ENCODE measurements at places on chromosomes 2 and 18. TPM values are rescaled to one million over a fixed set of nuclear protein-coding genes. Genes with fewer than 3 reads are reported as not detected.

- H3K36me3 ChIP-seq: no peaks in the 10 kb centered on the region
- no peak overlapping the region for H3K4me3 ChIP-seq
- no peaks in the 10 kb centered on the region for H3K27me3 ChIP-seq
- no peak for DNase-seq
- no peaks in the 10 kb centered on the region for H3K4me1 ChIP-seq
Observed at GRCh38 chr2:152046940-152047339, 51.9 kb downstream of the CACNB4 start.

TEKT4 gene
- total RNA-seq: 0.26 TPM

GLB1L gene
- 8.1 TPM for total RNA-seq

DNA sequence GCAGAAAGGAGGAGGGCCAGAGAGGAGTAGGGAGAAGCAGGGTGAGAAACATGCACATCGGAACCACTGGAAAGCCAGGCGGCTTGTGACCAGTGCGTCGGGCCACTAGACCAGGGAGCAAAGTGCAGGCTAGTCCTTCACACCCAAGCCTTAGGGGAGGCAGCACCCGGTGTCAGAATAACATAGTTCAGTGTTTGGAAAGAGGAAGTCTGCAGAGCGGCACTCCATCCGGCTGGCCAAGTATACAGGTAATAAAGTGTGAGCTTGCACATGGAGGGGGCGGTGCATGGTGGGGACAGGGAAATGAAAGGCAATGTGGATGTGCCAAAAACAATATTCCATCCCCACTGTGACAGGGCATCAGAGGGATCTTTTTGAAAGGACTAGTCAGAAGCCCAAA is 69.7 kb downstream of the ZNF521 start:
- DNase-seq: no peak
- no peak overlapping the region for H3K27ac ChIP-seq
- no peak overlapping the region for H3K4me3 ChIP-seq
- no peaks in the 10 kb centered on the region for H3K36me3 ChIP-seq
- no peaks in the 10 kb centered on the region for H3K27me3 ChIP-seq

WNT6 gene
- total RNA-seq: 8.1 TPM

DNA sequence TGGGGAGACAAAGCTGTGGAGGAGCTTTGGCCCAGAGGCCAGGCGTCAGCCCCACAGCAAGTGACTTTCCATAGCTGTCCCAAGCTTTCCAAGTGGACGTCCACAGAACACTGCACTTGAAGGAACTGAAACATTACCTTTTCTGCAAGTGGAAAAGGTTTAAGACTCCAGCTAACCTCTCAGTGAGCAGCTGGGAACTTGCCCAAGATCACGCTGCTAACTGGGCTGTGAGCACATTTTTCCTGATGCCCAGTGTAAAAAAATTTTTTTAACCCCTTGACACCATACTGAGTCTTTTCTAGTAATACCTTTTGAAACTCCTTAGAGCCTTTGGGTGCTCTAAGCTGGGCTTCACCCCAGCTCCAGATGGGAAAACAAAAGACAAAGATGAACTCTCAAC is 256.7 kb downstream of the HAUS1 start:
- no peaks in the 10 kb centered on the region for H3K36me3 ChIP-seq
- H3K27ac ChIP-seq: no peak overlapping the region
- no peaks in the 10 kb centered on the region for H3K27me3 ChIP-seq
- H3K4me3 ChIP-seq: no peak overlapping the region
- no peaks in the 10 kb centered on the region for H3K4me1 ChIP-seq

DNA sequence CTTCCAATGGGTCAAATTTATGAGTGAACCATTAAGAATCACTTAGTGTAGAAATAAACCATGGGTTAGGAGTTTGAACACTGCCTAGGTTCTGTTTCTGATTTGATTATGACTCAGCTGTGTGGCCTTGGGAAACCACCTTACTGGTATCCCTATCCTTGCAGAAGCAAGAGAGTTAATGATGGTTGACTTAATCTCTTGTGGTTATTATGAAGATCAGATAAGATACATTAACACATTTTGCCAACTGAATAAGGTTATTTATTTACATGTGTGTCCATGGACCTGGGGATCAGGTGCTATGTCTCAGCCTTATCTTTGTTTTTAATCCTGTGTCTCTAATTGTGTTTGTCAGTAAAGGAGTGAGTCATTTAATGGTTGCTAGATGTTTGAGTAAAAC is 5.4 kb upstream of the KCNJ13 start:
- DNase-seq: peak; percentile 8
- peaks cover 47% of the 10 kb centered on the region for H3K4me1 ChIP-seq
- H3K27ac ChIP-seq: peak overlapping the region; percentile 67
- H3K36me3 ChIP-seq: 0 out of 2 replicates have a peak, but pooled peaks cover 6% of the 10 kb centered on the region

GRCh38 chr2:65353046-65353445 is 79.4 kb downstream of the SPRED2 start:
- peaks cover 85% of the 10 kb centered on the region for H3K4me1 ChIP-seq
- no peaks in the 10 kb centered on the region for H3K27me3 ChIP-seq
- H3K27ac ChIP-seq: no peak overlapping the region
- H3K4me3 ChIP-seq: no peak overlapping the region

GRCh38 chr2:197080578-197081216 is 154.2 kb upstream of the PGAP1 start:
- H3K36me3 ChIP-seq: no peaks in the 10 kb centered on the region
- H3K4me3 ChIP-seq: no peak overlapping the region
- H3K4me1 ChIP-seq: no peaks in the 10 kb centered on the region
- H3K27ac ChIP-seq: no peak overlapping the region

UPP2 gene
- total RNA-seq: not detected

DNA sequence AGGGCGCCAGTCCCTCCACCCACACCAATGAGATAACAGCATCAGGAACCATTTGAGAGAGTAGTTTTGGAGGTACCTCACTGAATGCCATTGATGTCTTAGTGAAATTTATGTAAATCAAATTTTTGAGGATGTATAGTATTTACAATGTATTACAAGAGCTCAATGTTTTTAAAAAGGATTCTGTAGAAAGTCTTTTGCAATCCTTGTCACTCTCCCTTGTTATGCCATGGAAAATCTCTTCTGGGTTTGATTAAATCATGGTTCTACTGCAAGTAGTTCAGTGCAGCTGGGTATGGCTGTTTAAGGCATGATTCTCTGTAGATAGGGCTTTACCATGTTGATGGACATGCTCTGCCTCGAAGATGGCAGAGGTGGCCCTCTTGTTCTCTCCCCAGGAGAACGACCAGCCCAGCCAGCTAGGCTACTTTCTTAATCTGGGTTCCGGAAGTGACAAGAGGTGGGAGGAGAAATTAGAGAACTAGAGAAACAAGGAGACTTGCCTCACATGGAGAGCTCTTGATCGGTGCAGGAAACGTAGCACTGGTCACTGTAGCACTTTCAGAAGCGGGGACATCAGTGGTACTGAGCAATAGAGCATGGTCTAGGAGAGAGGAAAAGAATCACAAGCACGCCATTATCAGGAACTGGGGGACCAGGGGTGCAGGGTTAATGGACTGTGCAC is 202.7 kb downstream of the CLIP4 start:
- H3K27ac ChIP-seq: no peak overlapping the region
- H3K4me1 ChIP-seq: no peaks in the 10 kb centered on the region
- peaks cover 9% of the 10 kb centered on the region for H3K27me3 ChIP-seq
- H3K36me3 ChIP-seq: no peaks in the 10 kb centered on the region

DNA sequence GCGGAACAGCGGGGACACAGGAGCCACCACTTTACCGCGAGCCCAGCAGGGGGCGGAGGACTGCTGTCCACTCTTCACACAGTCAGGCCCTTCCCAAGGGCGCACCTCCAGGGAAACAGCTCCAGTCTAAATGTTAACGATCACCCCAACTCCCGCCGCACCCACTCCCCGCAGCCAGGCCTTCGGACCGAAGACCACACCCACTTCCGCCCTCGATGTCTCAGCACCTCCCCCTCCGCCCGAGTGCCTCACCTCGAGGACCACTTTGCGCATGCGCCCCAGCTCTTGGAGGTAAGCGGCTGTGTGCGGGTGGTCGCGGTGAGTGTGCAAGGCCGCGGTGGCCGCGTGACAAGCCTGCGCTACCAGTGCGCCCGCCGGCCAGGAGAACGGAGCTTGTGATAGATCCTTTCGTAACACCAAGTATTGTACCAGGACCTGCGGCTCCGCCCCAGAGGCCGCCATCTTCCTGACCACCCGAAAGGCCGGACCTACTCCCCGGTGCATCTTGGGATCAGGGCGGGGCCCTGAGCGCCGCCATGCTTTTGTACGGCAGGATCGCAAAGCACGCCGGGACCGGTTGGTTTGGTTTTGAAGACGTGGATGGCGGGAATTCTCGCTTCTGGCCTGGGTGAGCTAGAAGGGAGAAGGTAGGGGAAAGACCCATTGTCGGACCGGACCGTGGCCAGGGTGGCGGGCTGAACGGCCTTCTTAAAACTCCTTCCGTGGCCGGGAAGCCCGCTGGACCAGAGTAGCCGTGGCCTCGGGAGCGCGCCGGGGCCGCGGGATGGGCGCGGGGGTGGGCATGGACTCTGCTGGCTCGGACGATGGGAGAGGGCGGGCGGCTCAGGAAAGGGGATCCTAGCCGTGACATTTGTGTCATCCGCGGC is at the start of the genes CENPO and PTRHD1:
Gene CENPO (plus strand): TSS at position 552 of the 887 bp plus-strand sequence. CDS start 495 bp downstream, outside the sequence.
Gene PTRHD1 (minus strand): TSS at position 518 of the 887 bp plus-strand sequence. CDS start 14 bp downstream, at position 504.
- H3K27ac ChIP-seq: peak within 1 kb of the TSS; percentile 89
- peaks cover 6% of the 10 kb centered on the region for H3K36me3 ChIP-seq
- peaks cover 27% of the 10 kb centered on the region for H3K4me1 ChIP-seq

DNA sequence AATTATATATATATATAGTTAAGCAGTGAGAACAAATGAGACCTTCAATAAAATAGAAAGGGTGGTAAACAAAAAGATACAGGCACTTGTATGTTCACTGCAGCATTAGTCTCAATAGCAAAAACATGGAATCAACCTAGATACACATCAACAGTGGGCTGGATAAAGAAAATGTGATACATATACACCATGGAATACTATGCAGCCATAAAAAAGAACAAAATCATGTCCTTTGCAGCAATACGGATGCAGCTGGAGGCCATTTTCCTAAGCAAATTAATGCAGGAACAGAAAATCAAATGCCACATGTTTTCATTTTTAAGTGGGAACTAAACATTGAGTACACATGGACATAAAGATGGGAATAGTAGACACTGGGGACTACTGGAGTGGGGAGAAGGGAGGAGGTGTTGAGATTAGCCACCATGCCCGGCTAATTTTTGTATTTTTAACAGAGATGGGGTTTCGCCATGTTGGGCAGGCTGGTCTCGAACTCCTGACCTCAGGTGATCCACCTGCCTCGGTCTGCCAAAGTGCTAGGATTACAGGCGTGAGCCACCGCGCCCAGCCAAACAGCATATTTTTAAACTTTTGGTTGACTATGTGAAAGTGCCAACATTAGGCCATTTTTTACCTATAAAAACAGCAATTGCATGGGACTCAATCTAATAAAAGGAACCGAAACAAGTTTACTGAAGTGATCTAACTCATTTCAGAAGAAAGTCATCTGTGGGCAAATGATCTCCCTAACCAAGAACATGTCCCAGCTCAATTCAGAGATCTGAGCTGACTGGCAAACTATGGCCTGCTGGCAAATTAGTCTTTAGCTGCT is 23.7 kb downstream of the ICA1L start:
- H3K27ac ChIP-seq: no peak overlapping the region
- H3K4me1 ChIP-seq: no peaks in the 10 kb centered on the region
- H3K36me3 ChIP-seq: no peaks in the 10 kb centered on the region
- no peaks in the 10 kb centered on the region for H3K27me3 ChIP-seq
- no peak overlapping the region for H3K4me3 ChIP-seq

DNA sequence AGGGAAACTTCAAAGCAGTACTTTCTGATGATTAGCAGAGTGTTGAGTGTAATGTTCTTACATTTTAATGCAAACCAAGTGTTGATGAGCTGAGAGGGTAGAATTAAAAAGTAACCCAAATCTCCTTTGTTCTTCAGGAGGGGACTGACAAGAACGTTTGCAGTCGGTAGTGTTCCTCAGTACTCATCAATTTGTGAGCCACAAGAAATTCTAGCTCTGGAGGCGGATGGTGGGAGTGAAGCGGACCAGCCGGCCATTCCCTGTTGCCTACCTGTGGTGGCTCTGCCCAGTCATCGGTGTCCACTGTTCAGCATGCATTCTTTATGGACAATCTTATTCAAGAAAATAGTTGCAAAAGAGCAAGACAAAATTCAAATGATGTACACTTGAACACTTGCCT is 438.6 kb upstream of the POU3F3 start:
- H3K27me3 ChIP-seq: no peaks in the 10 kb centered on the region
- H3K27ac ChIP-seq: no peak overlapping the region
- H3K4me1 ChIP-seq: no peaks in the 10 kb centered on the region
- no peaks in the 10 kb centered on the region for H3K36me3 ChIP-seq
- no peak overlapping the region for H3K4me3 ChIP-seq

Measured in Panc1 (cell line).